ENCODE measurements at places on chromosomes 7 and 10.

DNA sequence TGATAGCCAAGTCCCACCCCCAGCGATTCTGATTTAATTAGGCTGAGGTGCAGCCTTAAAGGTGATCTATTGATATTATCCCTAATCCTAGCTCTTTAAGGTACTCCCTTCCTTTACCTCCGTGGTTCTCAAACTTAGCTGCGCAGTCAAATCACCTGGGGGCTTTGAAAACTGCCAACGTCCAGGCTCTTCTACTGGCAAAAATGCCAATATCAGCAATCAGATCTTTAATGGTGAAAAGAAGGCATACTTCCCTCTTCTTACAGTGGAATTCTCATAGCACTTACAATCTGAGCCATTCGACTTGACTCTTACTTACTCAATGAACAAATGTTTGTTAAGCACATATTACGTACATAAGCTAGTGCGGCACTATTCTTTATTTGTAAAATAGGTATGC lies 704 bp upstream of the SLC35B4 start:
- no peak for DNase-seq

GRCh38 chr7:82312646-82313045 lies 130.9 kb downstream of the CACNA2D1 start:
- no peak for DNase-seq

DNA sequence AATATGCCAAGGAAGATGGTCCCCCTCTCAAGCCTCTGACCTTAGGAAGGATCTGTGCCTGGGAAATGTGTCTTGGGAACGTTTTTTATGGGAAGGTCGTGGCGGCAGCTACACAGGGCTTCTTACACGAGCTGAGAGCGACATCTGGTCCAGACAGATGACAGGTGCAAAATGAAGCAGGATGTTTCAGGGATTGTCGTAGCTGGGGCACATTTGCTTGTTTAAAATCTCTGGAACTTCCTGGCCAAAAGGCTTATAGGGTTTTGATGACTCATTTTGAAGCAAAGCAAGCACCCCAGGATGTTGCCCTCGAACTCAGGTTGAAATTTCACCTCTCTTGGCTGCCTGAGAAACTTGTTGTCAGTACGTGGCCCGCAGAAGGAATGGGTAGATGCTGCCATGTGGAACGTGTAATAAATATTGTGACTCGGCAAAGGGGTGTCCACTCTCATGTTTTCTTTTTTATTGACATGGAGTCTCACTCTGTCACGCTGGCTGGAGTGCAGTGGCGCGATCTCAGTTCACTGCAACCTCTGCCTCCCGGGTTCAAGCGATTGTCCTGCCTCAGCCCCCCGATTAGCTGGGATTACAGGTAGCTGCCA lies 117.5 kb downstream of the CAMK1D start:
- no peak for DNase-seq

GRCh38 chr7:83984076-83984475 lies 210.5 kb downstream of the SEMA3A start:
- DNase-seq, result no peak

DNA sequence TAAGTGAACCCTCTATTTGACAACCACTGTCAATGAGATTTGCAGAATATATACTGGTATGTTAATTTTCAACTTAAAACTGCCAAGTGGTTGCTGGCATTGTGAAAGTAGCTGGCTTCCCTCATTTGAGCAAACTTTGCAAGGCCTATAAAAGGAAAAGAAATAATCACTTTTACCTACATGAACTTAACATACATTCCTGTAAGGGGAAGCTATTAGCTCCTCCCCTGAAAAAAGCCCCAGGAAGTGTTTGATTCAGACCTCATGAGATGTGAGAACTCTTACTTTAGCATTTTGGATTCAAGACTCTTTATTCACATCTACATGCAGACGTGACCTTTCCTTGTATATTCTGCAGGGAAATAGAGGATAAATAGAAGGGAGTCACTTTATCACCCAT lies 175.6 kb downstream of the OTUD1 start:
- no peak for DNase-seq

DNA sequence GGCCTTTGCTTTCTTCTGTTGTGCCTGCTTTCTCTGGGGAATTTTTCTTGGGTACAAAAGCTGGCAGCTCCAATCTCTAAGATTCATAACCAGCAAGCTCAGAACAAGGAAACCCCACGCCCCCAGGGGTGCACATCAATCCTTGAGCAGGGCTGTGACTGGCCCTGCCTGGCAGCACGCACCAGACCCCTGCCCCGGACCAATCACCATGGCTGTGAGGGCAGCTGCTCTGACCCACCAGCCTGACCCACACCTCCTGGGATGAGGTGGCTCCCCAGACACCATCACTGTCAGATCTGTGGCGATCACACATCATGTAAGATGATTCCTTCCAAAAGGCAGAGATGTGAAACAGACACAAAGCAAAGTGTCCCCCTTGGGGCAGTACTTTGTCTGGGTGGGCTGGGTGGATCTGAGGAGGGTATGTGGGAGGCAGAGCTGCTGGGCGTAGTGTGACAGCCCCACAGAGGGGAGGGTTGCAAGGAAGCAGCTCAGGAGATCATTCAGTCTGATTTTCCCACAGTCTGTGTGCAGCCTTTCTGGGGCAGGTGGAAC lies 175.5 kb upstream of the SHH start:
- no peak for DNase-seq

DNA sequence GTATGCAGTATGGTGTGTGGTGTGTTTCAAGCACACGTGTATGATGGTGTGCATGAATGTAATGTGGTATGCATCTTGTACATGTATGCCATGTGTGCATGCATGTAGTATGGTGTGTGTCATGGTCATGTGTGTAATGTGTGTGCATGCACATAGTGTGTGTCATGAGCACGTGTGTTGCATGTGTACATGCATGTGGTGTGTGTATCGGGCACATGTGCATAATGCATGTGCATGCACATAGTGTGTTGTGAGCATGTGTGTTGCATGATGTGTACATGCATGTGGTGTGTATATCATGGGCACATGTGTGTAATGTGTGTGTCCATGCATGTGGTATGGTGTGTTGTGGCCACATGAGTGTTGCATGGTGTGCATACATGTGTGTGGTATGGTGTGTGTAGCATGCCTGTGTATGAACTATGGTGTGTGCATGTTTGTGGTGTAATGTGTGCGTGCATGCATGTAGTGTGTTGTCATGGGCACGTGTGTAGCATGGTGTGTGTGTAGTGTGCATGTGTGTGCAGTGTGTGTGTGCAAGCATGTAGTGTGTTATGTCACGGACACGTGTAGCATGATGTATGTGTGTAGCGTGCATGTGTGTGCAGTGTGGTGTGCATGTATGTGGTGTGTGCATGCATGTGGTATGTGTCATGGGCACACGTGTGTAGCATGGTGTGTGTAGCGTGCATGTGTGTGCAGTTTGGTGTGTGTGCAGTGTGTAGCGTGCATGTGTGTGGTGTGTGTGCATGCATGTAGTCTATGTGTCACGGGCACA lies 17.6 kb downstream of the KNDC1 start:
- DNase-seq, result no peak

- no peak for DNase-seq
Observed at GRCh38 chr10:19488592-19489280, 327.5 kb upstream of the PLXDC2 start.

- DNase-seq, result no peak
Observed at GRCh38 chr7:154171422-154171821, 119.2 kb downstream of the DPP6 start.

GRCh38 chr7:128906001-128906765 lies 4.3 kb downstream of the KCP start:
- DNase-seq, result no peak

- peak; percentile 36 for DNase-seq
Observed at GRCh38 chr10:103053659-103054581, 135.8 kb downstream of the CNNM2 start.

DNA sequence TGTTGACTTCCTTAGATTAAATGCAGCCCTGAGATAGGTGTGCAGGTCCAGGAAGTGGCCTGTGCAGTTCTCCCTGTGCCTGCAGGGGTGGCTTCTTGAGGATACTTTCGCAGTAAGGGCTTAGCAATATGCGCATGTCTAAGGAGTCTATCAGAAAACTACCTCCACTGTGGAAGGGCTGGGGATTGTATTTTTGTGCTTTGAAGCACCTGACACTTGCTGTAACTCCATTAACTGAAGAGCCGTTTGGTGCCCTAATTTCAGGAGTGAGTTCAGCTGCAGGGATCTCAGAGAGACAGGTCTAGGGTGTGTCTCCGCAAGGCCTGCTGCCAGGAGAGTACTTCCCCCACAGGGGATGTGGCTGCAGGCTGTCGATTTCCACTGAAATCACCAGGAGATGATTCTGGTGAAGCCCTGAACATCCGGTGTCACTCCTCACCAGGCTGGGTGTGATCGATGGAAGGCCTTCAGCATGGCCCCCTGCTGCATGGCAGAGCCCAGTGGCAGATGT lies 35.5 kb downstream of the IKZF1 start:
- DNase-seq, result no peak

- DNase-seq, result no peak
Observed at GRCh38 chr10:109837384-109837783, 85.9 kb downstream of the XPNPEP1 start.

DNA sequence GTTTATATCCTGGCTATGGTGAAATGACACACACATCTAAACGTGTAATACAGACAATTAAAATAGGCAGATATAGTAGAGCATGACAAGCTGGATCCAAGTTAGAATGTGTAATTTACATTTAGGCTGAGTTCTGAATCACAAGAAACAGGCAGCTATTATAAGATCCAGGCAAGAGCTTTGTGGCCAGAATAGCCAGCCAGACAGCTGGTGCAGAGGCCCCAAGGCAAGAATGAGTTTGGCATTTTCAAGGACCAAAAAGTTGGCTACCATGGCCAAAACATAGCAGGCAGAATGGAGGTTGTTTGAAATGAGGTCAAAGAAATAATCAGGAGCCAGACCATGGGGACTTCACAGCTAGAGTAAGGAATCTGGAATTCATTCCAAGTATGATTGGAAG lies 281.7 kb downstream of the MTERF1 start:
- DNase-seq, result no peak

DNA sequence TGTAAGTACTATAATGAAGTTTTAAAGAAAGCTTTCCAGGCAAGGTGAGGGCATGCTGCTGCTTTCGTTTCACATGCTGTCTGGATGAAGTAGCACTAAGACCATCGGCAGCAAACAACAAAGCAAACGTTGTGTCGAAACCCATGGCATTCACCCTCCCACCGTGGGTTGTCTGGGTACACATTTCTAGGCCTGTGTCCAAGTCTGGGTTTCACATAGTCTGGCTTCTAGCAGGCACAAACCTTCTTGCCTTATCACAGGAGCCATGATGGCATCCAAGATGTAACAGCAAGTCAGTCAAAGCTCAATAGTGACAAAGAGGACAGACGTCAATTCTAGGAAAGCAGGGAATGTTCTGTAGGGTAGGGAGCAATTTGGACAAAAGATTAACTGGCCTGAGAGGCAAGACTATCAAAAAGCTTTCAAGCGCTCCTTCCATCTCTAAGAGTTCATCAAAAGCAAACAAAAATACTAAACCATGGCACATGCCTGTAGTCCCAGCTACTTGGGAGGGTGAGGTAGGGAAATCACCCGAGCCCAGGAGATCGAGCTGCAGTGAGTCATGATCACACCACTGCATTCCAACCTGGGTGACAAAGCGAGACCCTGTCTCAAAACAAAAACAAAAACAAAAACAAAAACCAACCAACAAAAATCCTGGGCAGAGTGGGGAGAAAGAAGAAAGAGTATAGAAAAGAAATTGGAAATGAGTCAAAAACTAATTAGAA lies 42.7 kb downstream of the PAXIP1 start:
- DNase-seq, result no peak

DNA sequence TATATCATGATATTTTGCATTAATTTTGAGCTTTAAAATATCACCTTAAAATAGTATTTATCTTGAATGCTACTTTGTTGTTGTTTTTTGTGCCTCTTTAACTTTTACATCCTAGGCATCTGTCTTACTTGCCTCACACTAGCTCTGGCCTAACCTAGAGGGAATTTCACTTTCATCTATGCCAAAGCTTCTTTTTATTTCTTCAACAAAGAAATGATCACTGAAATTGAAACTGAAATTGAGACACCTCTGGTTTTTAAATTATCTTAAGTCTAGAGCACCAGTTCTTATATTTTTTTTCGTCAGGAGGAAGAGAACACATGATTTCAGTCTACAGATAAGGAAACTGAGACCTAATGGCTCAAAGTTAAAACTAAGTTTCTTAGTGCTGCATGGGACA lies 3.5 kb upstream of the SCIN start:
- no peak for DNase-seq

- DNase-seq, result no peak
Observed at GRCh38 chr7:1844951-1845390, 174.9 kb downstream of the ELFN1 start.

DNA sequence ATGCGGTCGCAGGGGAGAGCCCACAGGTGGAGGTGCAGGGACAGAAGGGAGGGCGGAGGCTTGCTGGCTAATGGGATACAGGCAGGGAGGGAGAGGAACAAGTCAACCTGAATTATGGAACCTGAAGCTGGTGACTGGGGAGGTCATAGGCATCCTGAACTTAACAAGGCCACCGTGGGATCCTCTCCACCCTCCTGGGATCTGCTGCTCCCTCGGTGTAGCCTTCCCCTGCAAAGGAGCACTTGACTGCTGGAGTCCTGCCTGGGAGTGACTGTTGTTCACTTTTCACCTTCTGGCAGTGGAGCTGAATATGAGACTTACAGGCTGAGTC lies 223.1 kb downstream of the GFRA1 start:
- DNase-seq, result no peak

- DNase-seq, result peak; percentile 45
Observed at GRCh38 chr10:118459642-118460193, 117.6 kb upstream of the FAM204A start.

- DNase-seq, result no peak
Observed at GRCh38 chr7:28579571-28579970, 167.3 kb downstream of the CREB5 start.

GRCh38 chr10:18545621-18546305 lies 105.6 kb downstream of the NSUN6 start:
- DNase-seq, result no peak

- DNase-seq, result no peak
Observed at GRCh38 chr10:70974351-70974901, 86.1 kb upstream of the PCBD1 start.

- DNase-seq, result no peak
Observed at GRCh38 chr7:20559883-20560282, 55.6 kb upstream of the ABCB5 start.

All from activated CD4-positive, alpha-beta T cell treated with anti-CD3 and anti-CD28 coated beads, Interleukin-2, amount 50 U/mL, for 1 hour (primary cell).